Activated T-cell treated with anti-CD3 and anti-CD28 coated beads for 1 hour (primary cell): ENCODE measurements at places on chromosomes 4 and X.

DNA sequence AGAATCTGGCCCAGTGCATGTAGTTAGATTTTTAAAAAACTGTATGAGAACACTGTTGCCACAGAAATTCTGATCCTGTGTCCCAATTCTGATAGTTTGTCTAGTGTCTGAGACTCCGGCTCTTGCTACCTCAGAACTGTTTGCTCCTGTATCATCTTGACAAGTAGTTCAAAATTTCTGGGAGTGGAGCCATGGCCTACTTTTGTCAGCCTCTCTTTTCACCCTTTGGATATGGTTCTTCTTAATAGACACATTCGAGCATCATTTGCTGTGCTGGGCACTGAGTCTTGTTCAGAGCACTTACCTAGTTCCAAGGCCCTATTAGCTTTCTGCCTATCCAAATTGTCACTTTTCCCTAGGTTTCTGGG is 46.9 kb downstream of the ATP10D start:
- no peak for DNase-seq

GRCh38 chr4:11131491-11131890 is 297.2 kb downstream of the HS3ST1 start:
- DNase-seq, result no peak

GRCh38 chrX:27968878-27969277 is 12.4 kb downstream of the DCAF8L1 start:
- DNase-seq, result no peak

GRCh38 chr4:163764569-163764968 is 270.1 kb downstream of the TMA16 start:
- DNase-seq, result no peak

DNA sequence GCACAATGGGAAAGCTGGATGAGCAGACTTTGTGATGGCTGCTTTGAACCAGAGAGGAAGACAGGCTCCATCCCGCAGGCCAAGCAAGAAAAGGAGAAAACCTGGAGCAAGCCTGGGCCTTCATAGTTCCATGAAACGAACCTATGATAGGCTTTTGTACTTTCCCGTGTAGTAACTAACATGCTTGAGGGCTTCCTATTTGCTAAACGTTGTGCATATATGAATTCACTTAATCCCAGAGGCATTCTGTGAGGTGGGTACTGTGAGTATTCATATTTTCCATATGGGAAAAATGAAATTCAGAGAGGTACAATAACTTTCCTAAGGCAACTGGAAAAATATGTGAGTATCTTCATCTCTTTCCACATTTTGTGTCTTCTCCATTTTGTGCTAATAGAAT is 13.6 kb upstream of the APBB2 start:
- no peak for DNase-seq

DNA sequence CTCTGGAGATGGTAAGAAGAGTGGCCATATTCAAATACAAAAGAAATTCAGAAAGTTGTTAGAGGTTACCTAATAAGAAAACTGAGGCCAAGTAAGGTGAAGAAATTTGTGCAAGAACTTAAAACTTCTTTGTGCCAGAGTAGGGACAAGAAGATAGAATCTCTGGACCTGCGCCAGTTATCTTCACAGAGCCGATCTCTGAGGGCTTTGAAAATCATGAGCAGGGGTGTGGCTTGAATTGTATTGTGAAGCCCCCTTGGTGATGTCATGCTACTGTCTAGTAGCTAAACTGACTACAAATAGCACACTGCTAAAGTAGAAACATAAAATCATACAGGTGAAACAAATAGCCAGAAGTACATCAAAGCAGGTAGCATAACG is 184.6 kb downstream of the UGT8 start:
- DNase-seq, result no peak

- DNase-seq, result no peak
These were observed 86.6 kb upstream of the ZDHHC15 start for GRCh38 chrX:75609406-75609805.

DNA sequence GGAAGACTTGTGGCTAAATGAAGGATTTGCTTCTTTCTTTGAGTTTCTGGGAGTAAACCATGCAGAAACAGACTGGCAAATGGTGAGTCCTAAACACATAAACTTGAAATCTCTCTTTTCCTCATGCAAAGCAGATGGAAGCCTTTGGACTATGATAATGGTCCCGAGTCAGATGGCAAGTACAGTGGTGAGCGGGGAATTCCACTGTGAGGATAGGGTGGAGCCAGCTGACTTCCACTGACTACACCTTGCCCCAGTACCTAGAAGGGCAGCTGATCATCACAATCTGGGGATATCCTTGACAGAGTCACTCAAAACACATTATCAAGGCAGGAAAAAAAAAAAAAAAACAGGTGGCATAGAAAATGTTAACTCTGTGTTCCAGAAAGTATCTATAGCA is 34.3 kb downstream of the ENPEP start:
- no peak for DNase-seq
